ENCODE measurements at places on chromosomes 13 and 19. TPM values are rescaled to one million over a fixed set of nuclear protein-coding genes. Genes with fewer than 3 reads are reported as not detected.

DZIP1 gene
- total RNA-seq: 0.26 TPM

ZNF790 gene
- 10.3 TPM for total RNA-seq

RYR1 gene
- 0.11 TPM for total RNA-seq

MIA gene
- not detected for total RNA-seq

FCER2 gene
- not detected for total RNA-seq

FGF9 gene
- total RNA-seq: not detected

ZNF492 gene
- total RNA-seq: 0.34 TPM

RPL18 gene
- 2,542 TPM for total RNA-seq

BLVRB gene
- 39.4 TPM for total RNA-seq

PRTN3 gene
- total RNA-seq: not detected

SIGLEC5 gene
- not detected for total RNA-seq

ZNF836 gene
- 7.3 TPM for total RNA-seq

Data from dermis lymphatic vessel endothelial cell (primary cell).